GM23248 (cell line): ENCODE measurements at places on chromosomes 4 and X.

DNA sequence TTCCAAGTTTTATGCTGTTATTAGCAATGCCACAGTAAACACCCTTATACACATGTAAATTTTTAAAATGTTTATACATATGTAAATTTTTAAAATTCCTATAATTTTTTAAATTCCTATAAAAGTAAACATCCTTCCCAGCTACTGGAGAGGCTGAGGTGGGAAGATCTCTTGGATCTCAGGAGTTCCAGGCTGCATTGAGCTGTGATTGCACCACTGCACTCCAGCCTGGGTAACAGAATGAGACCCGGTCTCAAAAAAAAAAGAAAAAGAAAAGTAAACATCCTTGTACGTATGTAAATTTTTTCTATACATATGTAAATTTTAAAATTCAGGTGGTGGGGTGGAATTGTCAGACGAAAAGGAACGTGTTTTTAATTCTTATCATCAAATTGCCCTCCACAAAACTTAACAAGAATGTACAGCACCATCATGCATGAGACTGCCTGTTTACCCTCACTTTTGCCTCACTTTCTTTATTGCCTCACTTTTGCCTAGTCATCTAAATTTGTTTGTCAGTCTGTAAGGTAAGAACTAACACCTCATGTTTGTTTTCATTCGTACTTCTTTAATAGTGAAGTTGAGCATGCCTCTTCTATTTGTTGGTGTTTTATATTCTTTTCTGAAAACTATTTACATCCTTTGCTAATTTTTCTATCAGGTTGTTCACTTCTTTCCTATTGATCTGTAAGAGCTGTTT is 8.0 kb downstream of the SLC7A3 start:
- no peak for DNase-seq

GRCh38 chr4:135917011-135917410 is 1615.3 kb downstream of the PCDH18 start:
- peak; percentile 0 for DNase-seq

- no peak for DNase-seq
Measured at GRCh38 chr4:67910585-67910905, 26.7 kb upstream of the TMPRSS11D start.

GRCh38 chrX:149114874-149115273 is 390.2 kb downstream of the IDS start:
- DNase-seq, result no peak

GRCh38 chr4:47061435-47061834 is 30.1 kb downstream of the GABRB1 start:
- no peak for DNase-seq

DNA sequence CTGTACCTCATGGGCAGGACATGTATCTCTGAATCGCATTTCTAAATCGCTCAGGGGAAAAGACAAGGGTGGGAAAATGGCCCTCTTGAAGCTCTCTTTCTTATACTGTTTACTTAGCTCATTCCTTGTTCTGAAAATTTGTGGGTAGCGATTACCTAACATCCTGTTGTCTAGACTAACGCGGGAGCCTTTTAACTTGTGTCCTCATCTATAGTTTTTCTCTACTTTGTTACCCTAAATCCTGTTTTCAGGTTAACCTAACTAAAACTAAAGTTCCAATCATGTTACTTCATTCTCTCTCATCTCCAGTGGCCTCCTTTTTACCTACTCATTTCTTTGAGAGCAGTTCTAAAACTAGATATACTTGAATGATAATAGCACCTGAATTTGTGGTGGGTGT is 45.0 kb downstream of the SNX25 start:
- DNase-seq, result no peak
